Frontal cortex (tissue), 4 donors: ENCODE measurements at places on chromosomes 4 and X. TPM values are rescaled to one million over a fixed set of nuclear protein-coding genes. Genes with fewer than 3 reads are reported as not detected.

DNA sequence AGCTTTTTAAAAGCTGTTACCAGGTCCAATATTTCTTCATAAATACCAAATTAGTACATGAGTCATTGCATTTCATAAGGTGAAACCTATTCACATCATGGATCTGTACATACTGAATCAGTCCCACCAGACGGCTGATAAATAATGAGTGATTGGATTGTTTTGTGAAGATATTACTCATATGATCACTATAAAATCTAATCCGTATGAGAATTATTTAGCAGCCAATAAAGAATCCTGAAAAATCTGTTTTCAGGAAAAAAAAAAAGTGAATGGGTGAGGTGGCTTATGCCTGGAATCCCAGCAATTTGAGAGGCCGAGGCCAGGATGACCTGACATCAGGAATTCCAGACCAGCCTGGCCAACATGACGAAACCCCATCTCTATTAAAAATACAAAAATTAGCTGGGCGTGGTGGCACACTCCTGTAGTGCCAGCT, 438.1 kb downstream of the INPP4B start:
- no peak for DNase-seq

Gene ENPEP
- 2.0 TPM for total RNA-seq

Gene RNF150
- total RNA-seq = 28.5 TPM

DNA sequence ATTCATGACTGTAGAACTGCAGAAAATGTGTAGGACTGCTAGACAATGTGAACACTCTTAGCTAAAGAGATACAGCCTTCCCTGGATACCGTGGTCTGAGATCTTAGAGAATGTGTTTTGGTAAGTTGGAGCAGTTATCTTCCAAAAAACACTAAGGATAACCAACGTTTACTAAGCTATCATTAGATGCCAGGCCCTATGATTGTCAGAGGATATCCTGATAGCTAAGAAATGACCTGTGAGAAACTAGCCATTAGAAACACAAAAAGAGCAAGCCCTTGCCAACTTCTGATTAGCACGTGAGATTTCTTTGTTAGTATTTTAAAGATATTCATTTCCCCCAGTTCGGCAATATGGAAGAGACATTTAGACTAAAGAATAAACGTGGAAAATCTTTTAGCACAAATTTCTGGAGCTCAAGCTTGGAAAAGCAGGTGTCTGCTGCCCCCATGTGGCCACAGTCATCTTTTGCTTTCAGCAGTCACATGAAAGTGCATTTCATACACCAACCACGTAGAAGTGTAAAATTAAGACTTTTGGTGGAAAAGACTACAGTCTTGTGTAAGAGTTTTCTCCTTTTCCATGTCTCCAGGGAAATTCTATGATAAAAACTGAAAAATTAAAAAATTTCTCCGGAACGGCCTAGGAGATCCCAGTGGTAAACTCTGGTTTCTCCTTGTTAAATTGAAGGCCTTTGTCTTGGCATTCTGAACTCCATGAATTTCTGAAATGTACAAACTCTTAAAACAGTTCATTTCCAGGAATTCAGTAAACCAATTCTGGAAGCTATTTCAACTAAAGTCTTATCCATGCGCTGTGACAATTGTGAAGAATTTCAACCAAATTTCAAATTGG, 136.4 kb downstream of the ZNF674 start:
- DNase-seq = peak; percentile 21
